Activated CD4-positive, alpha-beta T cell treated with anti-CD3 and anti-CD28 coated beads for 4 hours (primary cell): ENCODE measurements at places on chromosomes 3 and 15.

DNA sequence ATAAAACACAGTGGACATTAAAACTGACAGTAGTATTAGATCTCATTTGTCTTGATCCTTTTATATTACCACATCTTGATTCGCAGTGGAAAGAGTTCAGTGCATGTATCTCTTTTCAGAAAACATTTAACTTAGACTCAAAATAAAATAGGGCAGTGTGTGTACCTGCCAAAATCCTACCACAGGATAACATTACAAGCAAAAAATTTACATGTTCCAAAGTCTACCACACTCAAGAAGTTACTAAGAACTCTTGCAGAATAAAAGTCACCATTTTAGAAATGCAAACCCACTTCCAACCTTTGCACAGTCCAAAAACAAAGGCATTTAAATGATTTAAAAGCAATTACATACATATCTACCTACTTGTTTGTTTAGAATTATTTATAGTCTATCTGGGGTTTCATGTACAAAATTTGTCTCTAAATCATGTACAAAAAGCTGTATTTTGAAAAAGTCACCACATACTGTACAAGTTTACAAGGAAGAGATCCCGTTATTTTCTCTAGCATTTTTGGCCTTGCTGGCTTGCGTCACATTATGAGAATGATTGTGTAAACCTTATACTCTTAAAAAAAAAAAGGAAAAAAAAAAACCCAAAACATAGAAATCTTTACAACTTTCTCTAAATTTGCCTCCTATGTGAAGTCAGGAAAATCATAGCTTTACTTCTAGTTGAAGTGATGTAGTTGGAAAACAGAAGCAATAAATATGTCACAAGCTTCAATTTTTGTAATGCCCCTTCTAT, 153.8 kb downstream of the ADAM10 start:
- DNase-seq = no peak

DNA sequence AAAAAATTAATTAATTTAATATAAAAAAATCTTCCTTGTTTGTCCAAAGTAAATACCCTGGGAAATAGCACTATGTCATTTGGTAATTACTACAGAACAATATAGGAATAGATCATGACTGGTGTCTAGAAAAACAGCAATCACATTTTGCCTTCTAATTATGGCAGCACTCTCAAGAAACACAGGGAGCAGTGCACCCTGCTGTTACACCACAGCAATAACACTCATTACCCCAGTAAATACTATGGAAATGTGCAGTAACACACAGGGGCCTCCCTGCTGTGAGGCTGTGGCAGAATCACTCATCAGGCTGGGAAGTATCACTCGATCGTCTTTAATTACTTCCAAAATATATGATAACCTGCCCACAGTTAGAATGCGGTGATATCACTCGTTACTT, 646.0 kb downstream of the TUSC7 start:
- no peak for DNase-seq

DNA sequence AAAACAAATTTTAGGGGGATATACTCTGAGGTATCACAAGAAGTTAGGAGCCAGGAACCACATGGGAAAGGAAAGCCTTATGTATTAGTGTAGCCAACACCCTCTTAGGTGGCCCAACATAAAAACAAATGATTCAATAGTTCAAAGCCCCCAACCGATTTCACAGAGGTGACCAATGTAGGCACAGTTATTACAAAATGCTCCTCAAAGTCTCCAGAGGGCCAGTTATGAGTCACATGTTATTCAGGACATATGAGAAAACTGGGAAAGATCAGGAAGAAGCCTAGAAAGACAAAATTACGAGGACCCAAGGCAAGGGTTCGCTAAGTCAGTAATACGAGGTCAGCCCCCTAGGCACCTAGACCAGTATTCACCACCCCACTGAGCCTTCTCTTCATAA, 29.9 kb upstream of the FBN1 start:
- no peak for DNase-seq

DNA sequence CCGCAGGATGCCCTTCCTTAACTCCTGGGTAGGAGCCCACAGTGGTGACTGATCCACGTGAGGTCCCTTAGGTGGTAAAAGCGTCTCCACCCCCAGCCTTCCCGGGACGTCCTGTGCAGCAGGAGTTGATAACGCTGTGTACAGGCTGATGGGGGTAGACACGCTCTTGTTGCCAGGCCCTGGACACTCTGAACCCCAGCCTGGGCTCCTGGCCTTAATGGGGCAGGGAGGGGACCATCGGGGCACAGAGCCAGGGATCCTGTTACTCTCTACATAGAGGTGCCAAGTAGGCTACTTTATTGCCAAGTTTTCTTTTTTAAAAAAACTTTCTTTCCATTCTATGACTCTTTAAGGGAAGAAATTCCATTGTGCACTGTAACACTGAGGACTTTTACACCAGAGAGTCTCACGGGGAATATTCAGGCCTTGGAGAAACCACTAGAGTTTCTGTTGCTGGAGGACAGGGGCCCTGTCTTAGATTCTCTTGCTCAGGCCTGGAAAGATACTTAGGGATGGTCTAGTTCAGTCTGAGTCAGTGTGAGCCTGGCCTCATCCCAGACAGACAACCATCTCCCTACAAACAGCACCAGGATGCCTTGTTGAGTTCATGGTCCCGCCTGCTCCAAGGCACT, 104.3 kb upstream of the RNU6-1 start:
- no peak for DNase-seq

GRCh38 chr3:32290619-32291018, 52.1 kb downstream of the CMTM8 start:
- DNase-seq = no peak

DNA sequence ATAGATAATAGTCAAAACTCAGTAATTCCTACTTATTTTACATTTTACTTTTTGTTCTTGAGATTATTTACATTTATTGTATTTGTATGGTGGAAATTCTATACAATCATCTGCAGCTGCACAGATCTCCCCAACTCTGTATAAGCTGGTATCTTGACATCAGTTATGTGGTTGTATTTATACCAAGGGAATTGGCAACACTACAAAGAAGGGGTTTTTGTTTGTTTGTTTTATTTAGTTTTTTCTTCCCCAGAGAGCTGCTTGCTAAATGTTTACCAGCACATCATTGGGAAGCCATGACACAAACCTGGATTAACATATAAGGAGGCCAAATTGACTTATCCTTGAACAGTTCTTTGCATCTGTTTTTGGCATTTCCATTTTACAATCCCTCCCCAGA, 389.2 kb upstream of the KCNMB2 start:
- DNase-seq = no peak

GRCh38 chr15:28879551-28879950, 6.2 kb upstream of the APBA2 start:
- no peak for DNase-seq

GRCh38 chr3:87336761-87337160, 60.4 kb upstream of the POU1F1 start:
- no peak for DNase-seq

DNA sequence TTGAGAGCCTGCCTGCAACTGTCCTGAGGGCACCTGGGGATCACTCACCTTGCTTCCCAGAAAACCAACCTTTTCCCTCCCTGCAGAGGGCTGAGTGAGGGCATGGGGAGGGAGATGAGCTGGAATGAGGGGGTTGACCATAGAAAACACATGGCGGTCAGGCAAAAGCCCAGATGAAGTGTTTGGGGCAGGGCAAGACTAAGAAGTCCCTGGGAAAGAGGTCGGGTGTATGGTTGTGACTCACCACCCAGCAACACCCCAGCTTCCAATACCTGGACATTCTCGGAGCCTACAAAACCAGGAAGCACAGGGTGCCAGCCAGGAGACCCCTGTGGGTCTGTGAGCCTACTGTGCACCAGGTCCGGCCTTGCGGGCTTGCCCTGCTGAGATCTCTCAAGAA, 95.3 kb upstream of the ATP2B2 start:
- DNase-seq = no peak

DNA sequence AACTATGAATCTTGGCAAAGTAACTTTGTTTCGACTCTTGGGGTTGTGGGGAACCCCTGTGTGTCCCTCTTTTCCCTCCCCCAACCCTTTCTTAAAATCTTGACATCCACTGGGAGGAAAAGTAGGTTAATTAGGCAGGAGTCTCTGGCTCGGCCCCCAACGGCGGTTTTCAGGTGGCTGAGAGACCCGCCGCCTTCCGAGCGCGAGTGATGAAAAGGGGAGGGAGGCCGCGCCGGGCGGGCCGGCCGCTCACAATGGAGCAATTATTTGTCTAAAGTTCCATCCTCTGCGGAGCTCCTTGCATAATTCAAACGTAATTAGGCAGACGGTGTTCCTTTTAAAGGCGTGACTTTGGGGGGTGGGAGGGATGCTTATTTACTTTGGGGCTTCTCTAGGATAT, 51.7 kb downstream of the ZIC4 start:
- no peak for DNase-seq

DNA sequence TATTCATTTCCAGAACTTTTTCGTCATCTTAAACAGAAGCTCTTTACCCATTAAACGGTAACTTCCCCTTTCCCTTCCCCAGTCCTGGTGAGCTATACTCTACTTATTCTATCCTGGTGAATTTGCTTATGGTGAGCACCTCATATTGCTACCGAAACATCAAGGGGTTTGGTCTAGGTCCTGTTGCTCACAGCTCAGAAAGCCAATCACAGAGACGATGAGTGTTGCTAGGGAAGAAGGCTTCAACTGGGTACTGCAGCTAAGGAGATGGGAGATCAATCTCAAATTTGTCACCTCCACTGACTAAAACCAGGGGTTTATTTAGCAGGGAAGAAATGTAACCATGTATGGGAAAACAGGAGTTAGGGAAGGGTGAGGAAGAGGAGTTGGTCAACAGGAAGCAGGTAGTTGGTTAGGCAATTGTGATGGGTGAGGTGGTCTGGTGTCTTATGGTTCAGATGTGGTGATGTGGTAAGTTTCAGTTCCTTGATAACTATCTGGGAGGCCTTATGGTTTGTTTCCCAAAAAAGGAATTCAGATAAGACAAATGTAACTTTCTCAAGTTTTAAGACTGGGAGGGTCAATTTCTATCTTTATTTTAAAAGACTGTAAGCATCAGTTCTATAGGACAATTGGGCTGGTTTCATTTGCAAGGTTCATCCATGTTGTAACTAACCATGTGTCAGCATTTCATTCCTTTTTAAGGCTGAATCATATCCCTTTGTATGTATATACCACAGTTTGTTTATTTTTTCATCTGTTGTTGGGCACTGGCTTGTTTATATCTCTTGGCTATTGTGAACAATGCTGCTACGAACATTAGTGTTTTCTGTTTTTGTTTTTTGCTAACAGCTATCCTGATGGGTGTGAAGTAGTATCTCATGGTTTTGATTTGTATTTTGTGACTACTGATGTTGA, 24.3 kb downstream of the ARHGAP11B start:
- no peak for DNase-seq

DNA sequence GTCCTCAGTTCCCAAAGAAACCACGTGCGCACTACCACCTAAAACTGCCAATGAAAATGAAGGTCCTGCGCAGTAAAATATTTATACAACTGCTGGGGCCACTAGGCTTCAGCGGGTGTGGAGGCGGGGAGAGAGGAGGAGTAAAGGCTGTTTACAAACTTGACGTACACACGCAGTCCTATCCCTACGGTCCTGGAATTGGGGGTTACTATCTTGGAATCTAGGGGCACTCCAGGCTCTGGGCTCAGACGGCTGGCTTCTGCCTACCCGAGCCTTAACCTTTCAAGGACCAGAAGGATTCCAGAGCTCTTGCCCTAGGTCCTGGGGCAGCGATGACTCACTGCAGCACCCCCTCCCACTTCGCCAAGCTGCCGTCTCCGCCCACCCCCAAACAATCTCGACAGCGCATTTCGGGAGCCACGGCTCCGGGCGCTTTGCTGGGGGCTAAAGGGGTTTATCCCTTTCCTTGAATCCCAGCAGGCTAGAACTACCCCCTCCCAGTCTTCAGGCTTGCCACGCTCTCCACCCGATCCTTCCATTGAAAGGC, 3.0 kb downstream of the ADAMTS9 start:
- no peak for DNase-seq

- DNase-seq = no peak
Measured at GRCh38 chr3:194492001-194492400, 5.2 kb upstream of the ATP13A3 start.

- no peak for DNase-seq
Measured at GRCh38 chr3:129878355-129878754, 15.2 kb downstream of the TMCC1 start.

GRCh38 chr3:195583831-195584542, at the start of gene APOD:
Gene APOD, minus strand, starts transcription at chr3:195583940. Its CDS starts 4,479 bp downstream, at chr3:195579461.
- DNase-seq = no peak

- DNase-seq = no peak
Measured at GRCh38 chr3:143652118-143652517, 196.2 kb downstream of the SLC9A9 start.

- DNase-seq = no peak
Measured at GRCh38 chr15:68325726-68326125, 48.2 kb downstream of the FEM1B start.

DNA sequence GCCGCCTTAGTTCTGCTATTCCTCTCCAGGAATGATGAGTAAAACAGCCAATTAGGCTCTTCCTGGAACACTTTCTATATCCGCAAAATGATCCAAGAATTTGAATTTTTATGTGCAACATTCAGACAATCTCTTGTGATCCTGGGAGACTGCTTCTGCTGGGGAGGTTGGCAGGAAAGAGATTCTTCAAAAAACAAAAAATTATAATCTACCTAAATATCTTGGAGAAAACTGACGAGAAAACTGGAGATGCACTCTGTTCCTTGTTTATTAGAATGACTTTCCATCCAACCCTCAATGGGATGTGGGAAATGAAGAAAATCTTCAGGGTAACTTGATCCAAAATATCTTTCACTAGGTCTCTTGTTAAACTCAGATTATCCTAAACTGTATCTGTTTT, 346.3 kb upstream of the UBE2E2 start:
- DNase-seq = no peak

DNA sequence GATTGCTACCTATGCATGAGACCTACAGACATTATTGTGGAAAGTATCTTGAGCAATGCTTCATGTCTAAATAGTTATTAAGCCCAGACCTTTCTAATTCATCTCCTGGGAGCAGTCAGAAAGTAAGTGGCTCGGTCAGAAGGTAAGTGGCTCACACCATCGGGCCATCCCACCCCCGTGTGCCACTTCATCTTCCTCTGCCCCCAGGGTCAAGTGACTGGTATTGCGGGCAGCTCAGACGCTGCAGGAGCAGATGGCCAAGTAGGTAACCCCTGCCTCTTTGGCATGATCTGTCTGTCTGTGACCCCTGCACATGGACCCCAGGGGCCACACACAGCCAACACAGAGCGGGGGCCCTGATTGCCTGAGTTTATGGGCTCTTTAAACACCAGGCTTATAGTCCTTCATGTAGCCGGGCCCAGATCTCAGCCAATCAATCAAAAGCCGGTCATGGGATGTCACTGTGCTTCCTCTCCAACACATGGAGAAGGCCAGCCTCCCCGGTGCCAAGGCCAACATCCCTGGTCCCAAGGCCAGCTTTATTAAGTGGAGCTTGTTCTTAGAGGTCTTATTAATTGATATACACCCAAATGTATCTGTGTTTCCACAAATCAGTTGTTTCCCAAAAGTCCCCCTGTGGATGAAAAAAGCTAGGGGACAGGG, 42.9 kb downstream of the LARP6 start:
- no peak for DNase-seq
